SIG-M5 (cell line): ENCODE measurements at places on chromosomes 5 and 9.

- peak; percentile 31 for DNase-seq
Measured at GRCh38 chr9:34664281-34665066, 2.0 kb upstream of the CCL27 start.

DNA sequence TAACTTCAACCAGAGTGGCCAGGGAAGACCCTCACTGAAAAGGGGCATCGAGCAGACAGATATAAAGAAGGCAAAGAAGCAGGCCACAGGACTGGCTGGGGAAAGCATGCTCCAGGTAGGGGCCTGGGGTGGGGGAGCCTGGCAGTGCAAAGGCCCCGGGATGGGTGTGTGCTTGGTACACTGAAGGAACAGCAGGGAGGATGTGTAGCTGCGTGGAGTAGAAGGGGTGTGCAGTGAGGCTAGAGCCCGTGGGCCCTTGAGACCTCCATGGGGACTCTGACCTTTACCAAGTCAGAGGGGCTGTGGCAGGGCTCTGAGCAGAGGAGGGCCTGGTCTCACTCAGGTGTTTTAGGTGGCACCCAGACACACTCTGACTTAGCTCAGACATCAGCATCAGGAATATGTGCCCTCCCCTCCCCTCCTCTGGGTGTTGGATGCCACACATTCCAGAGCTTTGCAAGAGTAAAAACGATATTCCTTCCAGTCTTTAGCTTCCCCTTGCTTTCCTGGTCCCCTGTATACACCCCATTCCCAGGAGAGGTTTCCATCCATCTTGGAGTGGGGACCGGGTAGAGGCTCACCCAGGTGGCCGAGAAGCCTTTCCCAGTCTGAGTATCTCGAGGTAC lies 7.6 kb downstream of the TRIM7 start:
- no peak for DNase-seq

GRCh38 chr9:113654605-113655428 lies 191.3 kb downstream of the RGS3 start:
- no peak for DNase-seq

- no peak for DNase-seq
Measured at GRCh38 chr5:78886341-78887230, 98.5 kb downstream of the ARSB start.

- no peak for DNase-seq
Measured at GRCh38 chr5:134174841-134175839, 1.6 kb downstream of the SKP1 start.

- no peak for DNase-seq
Measured at GRCh38 chr5:163809473-163809872, 304.1 kb downstream of the MAT2B start.

- DNase-seq = no peak
Measured at GRCh38 chr5:75686480-75686879, 30.8 kb downstream of the POC5 start.

- DNase-seq = no peak
Measured at GRCh38 chr5:146647656-146648199, 131.7 kb upstream of the GPR151 start.

- no peak for DNase-seq
Measured at GRCh38 chr5:136166909-136167308, 26.1 kb downstream of the SMIM32 start.
